ENCODE measurements at places on chromosomes 2 and 18.
A peak's percentile ranks its signal among the peaks of the same experiment; 100 is the strongest.

GRCh38 chr2:32836933-32837332, 109.8 kb upstream of the LTBP1 start:
- no peak for DNase-seq

- DNase-seq: no peak
Observed at GRCh38 chr2:57509189-57509588, 537.4 kb upstream of the VRK2 start.

DNA sequence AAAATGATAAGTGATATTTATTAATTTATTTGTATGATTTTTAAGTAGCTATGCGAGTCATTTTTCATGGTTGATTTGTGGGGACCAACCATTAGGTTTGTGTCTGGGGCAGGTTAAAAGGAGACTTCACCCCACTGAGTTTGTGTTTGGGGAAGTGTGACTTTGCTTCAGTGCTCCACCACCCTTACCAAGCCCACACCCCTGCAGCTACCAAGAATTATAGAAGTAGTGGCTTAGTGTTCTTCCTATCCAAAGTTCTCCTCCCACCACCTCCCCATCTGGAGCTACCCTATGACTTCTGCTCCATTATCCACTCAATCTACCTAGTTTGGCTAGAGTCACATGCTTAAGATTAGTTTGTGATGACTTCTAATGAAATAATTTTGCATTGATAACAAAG, 182.1 kb upstream of the ZEB2 start:
- no peak for DNase-seq

DNA sequence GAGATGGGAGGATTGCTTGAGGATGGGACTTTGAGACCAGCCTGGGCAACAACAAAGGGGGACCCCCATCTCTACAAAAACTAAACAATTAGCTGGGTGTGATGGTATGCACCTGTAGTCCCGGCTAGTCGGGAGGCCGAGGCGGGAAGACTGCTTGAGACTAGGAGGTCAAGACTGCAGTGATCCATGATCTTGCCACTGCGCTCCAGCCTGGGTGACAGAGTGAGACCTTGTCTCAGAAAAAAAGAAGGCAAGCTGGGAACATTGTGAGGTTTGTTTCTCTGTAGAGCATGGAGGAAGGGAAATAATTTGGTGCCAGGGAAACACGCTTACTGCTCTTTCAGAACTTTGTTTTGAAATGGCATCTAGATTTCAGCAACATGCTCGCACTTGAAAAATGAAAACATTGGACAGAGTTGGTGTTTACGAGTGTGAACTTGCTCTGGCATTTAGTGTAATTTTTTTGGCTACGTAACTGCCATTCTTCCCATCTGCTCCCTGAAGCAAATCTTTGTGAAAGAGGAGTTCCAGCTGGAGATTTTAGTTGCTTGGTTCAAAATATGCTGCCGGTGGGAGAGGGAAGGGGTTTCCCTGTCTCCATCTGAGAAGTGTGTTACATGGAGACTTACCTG, 125.6 kb upstream of the DLX2 start:
- no peak for DNase-seq

- DNase-seq: peak; percentile 23
Observed at GRCh38 chr2:184596819-184597411, 1.4 kb upstream of the ZNF804A start.

DNA sequence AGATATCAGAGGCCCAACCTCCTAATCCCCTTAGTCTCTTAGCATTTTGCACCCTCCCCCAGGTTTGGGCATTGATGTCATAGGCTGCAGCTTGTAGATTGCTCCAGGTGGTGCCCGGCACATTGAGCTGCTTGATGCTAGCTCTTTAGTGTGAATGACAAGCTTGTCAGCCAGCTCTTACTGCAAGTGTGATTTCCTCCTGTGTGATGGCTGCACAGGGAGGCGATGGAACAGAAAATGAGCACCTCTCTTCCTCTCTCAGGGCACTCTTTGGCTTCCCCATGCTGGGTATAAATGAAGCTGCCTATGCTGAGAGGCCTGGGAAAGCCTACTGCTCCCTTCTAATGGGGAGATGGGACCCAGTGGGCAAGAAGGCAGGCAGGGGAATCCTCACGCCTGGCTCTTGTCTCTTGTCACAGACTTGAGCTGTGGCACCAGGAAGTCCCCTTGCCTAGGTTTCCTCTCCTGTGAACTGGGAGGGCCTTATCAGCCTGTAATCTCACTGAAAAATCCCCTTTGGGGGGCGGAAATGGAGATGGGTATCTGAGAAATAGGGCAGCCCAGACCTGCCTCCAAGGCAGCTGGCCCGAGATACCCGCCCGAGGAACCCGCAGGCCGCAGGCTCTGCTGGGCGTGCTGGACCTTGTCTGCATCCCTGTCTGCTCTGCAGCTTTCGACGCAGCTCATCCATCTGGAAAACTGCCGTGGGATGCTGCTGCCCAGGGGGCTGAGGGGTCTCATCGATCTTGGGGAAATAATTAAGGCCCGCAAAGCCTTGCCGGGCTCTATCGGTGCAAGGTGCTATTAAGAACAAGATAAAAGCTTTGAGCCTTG, 163.5 kb upstream of the CXCR4 start:
- DNase-seq: no peak

GRCh38 chr2:70132244-70133126, 45.2 kb downstream of the PCBP1 start:
- DNase-seq: peak; percentile 75

GRCh38 chr2:24919506-24920097, 435 bp downstream of the ADCY3 start:
- DNase-seq: no peak

GRCh38 chr2:239159476-239159911, 241.3 kb downstream of the HDAC4 start:
- no peak for DNase-seq

DNA sequence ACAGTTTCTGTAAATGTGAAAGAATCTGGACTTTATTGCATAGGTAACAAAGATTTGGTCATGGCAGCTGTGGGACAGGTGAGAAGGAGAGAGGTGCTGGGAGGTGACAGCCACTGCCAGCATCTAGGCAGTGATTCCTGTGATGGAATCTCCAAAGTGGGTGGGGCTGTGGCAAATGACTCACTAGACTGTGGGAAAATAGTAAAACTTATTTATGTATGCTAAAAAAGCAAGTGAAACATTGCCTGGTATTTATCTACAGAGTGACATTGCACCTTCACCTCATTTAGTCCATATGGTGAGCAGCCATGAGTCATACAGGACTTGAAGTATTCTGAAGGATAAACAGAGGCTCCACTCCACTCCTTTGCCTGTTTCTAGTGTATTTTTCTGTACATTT, 145.3 kb upstream of the MEX3C start:
- DNase-seq: peak; percentile 67

- no peak for DNase-seq
Observed at GRCh38 chr18:11800566-11801334, 50.5 kb upstream of the CHMP1B start.

- DNase-seq: no peak
Observed at GRCh38 chr18:40569605-40570004, 1385.4 kb upstream of the PIK3C3 start.

- no peak for DNase-seq
Observed at GRCh38 chr2:218743068-218743467, 32.4 kb downstream of the TTLL4 start.

DNA sequence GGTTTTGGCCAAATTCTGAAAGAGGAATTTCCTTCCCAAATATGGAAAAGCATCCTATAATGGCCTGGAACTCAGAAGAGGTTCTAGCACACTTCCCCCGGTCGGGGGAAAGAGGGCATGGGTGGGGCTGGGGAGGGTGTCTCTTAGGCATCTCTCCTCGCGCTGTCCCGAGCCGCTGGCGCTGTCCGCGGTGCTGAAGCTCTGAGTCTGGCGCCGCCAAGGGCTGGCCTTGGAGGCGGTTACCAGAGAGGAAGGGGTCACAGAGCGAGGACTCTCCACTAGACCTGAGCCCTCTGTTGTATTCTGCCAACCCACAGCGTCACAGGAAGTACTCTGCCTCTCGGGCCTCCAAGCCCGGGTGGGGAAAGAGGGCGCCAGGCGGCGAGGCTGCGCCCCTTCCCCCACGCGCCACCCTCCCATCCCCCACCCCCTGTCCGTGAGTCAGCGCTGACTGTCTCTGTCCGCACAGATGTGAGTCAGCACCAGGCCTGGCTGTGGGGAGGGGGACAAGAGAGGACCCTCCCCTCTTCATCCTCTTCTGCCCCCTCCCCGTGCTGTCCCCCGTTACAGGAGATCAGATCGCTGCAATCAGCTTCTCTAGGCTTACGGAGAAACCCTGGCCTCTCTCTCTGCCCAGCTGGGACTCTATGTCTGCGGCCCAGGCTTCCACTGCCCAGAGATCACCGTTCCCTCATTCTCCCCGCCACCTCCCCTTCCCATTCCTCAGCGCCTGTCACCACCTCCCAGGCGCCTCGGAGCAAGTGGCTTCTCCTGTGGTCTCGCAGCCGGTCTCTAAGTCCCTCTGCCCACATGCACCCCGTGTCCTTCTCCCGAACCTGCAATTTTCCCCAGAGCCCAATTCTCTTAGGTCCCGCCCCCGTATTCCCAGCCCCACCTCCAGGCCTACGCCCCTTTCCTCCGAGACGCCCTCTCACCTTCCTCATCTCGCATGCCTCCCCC, 779 bp downstream of the PTPRN start:
- DNase-seq: peak; percentile 63

- no peak for DNase-seq
Observed at GRCh38 chr2:202051499-202052161, 18.0 kb downstream of the FZD7 start.

GRCh38 chr2:169258045-169258601, 104.2 kb downstream of the LRP2 start:
- DNase-seq: peak; percentile 4

DNA sequence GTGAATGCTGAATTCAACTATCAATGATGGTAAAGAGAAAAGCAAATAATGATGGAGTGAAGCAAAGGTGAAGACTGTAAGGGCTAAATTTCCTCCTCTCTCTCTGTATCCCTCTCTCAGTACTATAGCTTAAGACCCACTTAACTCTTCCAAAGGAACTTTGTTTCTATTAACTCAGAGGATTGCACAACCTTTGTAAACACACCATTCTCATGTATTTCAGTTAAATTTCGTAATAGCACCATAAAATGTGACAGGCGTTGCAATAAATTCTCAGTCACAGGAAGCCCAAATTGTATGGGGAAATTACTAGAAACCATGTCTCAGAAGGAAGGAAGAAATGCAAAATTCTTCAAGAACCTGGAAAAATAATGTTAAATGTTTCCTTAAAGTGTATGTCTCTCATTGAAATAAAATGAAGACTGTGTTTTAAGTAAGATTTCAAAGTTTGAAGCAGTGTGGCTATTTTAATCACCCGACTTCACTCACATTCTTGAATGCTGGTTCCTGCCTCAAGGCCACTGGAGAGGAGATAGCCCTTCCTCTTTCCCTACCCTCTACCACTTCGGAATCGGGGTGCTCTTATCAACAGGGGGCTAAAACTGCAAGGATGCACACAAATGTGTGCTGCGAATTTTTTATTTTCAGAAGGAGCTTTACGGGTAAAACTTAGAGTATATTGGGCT, 112.1 kb downstream of the FTCDNL1 start:
- peak; percentile 65 for DNase-seq

- no peak for DNase-seq
Observed at GRCh38 chr2:81876624-81877023, 1572.1 kb upstream of the LRRTM1 start.

- no peak for DNase-seq
Observed at GRCh38 chr2:99734236-99734635, 244.4 kb upstream of the REV1 start.

DNA sequence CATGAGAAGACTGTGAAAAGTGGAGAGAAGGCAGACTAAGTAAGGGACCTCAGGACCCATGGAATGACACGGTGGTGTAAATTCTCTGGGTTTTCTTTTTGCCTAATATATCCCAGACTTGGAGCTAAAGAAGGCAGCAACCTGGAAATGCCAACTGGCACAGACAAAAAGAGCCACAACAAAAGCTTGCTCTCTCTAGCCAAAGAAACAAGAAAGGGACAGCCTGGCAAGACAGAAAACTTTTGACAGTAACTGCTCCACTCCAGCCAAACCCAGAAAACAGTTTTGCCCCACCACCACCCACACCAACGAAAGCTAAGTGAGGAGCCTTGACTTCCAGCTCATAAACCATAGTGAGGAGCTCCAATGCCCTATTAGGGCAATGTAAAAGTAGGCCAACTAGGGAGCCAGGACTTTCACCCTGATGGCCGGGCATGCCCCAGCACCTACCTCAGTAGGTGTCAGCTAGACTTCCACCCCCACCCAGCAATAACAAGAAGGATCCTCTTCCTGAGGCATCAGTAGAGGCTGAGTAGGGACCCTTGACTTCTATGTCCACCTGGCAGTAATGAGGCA, 35.5 kb downstream of the PELI1 start:
- DNase-seq: no peak

DNA sequence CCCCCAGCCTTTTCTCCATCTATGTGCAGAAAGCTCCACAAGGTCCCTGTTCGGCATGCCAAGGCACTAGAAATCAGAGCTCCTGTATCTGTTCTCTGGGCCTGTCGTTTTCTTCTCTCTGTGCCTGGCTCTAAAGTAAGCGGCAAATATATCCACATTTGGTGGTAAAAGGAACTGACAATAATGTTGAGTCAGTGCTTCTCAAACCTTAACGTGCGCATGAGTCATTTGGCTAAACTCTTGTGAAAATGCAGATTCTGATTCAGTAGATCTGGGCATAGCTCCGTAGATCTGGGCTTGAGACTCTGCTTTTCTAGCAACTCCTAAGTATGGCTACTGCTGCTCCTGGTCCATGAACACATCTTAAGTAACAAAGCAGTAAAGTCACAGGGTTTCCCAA, 16.5 kb upstream of the ACSL3 start:
- peak; percentile 95 for DNase-seq

- DNase-seq: no peak
Observed at GRCh38 chr2:168574856-168575630, 119.0 kb downstream of the CERS6 start.

DNA sequence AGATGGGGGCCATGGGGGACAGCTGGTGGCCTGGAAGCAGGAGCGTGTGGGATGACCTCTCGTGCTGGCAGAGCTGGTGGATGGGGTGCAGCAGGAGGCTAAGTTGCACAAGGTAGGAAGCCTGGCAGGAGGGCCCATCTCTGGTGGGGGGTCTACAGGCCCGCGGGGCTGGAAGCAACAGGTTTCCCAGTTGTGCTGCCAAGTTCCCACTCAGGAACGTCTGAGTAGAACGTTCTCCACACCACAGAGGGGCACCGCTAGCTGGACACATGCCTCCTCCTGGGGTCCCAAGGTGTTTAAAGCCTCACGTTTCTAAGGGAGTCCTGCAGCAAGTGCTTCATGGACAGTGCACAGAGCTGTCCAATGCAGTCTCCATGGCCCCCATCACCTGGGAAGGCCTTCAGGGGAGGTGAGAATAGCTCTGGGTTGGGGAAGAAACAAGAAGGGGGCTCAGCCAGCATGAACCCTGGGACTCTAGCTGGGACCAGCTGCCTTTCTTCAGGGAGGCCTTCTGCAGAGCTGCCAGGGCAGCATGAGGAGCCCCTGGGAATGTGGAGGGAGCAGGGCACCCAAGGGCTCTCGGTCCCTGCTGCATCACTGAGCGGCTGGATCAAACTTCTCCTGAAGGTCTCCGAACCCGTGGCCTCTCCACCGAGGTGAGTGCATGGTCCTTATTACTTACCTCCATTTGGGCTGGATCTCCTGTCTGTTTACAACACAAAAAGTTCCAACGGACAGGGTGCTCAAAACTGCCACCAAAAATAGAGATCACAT, 80.0 kb downstream of the TWIST2 start:
- no peak for DNase-seq
